ENCODE measurements at places on chromosomes 5 and 9.

DNA sequence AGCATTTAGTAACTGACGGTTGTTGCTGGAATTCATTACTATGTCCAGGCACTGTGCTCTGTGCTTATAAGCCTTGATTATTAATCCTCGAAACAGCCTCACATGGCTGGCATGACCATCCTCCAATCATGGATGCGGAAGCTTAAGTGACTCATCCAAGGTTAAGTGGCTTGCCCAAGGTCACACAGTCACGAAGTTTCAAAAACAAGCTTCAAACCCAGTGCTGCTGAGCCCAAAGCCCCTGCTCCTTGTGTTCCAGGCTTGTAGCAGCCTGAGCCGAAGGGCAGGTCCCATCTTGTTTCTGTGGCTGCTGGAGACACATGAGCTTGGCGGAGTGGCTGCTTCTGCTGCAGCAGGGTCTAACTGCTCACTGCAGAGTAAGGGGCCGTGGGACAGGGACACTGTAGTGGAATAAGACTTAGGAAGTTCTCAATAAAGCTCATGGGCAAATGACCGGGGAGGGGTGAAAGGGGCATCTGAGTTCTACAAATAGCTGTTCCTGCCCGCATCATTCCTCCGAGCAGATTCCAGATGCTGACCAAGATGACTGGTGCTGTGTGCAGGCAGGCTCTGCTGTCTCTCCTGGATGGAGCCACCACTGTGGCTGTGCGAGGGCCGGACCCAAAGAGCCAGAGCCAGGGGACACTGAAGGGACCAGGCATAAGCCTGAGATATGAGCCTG, 32.4 kb downstream of the WHRN start:
- no peak for DNase-seq

- DNase-seq = no peak
Measured at GRCh38 chr9:79268806-79269205, 303.0 kb upstream of the TLE4 start.

DNA sequence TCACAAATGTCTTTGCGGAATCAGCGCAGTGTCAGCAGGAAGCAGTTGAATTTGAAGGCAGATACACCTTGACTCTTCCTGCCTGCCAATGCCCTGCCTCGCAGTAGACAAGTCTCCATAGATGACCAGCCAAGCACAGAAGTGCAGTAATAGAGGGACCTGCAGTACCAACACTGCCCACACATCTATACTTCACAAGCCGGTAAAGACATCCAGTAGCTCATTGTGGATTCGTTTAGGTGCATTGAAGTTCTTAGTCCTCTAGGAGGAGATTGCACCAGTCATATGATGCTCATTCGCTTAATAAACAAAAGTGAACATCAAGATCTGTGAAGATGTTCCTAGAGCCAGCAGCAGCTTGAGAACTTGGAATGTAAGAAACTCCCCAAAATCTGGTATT, 7.1 kb upstream of the IFNA2 start:
- no peak for DNase-seq

DNA sequence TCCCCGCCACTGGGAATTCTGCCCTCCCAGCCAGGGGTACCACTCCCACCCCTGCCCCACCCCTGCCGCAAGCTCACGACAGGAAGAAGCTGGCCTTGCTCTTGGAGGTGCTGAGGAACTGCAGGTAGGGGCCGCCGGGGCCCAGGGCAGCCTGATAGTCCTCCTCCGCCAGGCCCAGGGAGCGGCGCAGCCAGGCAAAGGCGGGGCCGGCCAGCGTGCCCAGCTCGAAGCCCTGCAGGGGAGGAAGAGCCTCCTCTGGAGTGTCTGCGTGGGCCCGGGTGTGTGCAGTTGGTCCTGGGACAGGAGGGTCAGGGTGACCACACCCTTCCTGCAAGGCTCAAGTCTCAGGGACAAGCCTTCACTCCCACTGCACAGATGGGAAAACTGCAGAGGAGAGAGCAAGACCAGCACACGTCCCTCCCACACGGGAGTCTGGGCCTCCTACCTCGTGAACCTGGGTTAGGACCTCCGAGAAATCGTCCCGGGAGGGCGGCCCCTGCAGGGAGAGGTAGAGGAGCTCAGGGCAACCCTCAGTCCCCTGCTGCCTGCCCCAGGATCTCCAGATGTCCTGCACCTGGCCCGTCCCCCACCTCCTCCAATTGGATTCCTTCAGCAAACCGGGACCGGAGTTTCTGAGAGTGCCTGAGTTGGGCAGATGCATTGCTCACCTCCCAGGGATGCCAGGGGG, 2.4 kb downstream of the PIP5KL1 start:
- no peak for DNase-seq

DNA sequence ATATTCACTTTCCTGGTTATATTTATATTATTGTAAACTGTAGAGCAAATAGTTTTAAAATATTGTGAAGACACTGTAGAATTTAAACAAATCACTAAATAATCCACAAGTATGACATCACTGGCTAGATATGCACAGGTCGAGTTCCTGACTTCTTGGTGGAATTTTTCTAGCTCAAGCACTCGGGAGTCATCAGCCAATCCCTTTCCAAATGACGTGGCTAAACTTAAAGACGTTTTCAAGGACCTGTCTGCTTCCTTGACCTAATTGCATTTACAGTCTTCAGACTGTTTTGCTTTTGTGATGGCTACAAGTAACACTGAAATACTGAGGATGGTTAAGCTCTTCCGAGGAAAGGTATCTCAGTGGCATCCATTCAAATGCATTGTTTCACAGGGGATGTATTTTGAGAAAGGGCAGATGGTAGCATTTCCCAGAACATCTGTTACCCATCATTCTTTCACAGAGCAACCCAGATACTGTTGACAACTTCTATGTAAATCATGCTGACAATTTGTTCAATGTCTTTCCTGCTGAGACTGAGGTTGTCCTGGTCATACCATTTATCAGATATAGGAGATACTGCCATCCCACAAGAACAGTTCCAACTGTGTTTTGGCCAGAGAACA, 262.8 kb downstream of the CDH10 start:
- DNase-seq = no peak
